ENCODE measurements at places on chromosomes 5 and 9.

DNA sequence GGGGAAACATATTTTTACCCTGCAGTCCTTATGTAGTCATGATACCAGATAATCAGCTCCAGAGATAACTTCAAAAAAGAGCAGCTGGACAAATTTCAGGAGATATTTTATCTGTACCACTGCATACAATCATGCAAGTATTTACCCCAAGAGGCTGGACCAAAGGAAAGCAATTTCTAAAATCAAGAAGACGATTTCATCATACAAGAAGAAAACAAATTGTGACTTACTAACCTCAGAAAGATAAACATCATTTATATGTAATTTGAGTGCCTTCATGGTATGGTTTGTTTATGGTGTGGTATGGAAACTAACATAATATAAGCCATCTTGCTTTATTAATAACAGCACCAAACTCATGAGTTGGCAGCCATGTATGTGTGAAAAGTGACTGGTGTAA, 603.6 kb downstream of the PSAT1 start:
- no peak for DNase-seq

DNA sequence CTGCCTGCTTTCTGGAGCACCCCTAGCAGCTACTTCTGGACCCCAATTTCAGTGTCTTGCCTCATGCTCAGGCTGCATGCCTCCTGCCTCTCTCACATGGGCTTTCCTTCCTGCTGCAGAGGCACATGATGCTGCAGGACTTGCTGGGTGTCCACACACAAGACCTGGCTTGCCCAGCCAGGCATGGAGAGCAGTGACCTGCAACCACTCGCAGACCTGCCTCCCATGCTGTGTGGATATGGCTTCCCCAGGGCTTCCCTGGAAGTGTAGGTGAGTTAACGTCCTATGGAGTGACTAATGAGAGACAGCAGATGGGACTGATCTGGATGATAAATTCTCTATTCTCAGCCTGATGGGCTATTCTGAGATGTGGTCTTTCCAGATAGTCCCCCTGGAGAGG, 53.2 kb upstream of the SMIM32 start:
- DNase-seq = no peak

DNA sequence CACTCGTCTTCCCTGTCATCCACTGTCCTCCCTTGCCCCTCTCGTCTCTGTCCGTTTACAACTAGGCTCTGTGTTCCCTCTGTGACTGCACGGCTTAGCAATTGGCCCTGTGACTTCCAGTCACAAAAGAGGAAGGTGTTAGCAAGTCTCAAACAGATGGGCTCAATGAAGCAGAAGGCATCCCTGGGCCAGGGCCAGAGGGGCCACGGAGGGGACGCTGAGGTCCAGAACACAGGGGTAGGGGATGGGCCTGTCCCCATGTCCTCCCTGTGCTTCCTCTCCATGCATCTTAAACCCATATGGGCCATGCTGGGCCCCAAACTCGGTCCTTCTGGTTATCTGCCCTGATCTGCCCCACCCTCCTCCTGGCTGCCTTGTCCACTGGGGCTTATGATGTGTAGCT, at the start of gene CD72:
TSS of gene CD72 (minus strand) at position 89 of the 403 bp plus-strand sequence. CDS start 110 bp downstream, outside the sequence.
- no peak for DNase-seq

DNA sequence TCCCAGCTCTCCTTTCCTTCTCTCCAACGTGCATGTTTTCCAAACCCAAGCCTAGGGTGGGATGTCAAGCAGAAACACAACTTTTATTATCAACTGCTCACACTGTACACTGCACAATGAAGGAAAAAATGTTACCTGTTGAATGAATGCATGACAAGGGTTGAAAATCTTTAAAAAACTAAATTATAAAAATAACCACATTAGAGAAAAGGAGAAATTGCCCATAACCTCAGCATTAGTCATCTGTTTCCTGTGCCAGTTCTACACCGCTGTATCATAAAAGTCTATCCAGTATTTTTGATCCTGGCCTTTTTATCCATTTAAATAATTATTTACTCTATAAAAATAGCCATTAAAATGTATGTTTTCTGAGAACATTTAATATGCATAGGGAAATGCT, 101.1 kb downstream of the APBA1 start:
- DNase-seq = no peak

GRCh38 chr9:133709691-133710571, 28.2 kb downstream of the SARDH start:
- no peak for DNase-seq

- DNase-seq = peak; percentile 26
Measured at GRCh38 chr5:111511831-111512374, 432 bp downstream of the STARD4 start.

DNA sequence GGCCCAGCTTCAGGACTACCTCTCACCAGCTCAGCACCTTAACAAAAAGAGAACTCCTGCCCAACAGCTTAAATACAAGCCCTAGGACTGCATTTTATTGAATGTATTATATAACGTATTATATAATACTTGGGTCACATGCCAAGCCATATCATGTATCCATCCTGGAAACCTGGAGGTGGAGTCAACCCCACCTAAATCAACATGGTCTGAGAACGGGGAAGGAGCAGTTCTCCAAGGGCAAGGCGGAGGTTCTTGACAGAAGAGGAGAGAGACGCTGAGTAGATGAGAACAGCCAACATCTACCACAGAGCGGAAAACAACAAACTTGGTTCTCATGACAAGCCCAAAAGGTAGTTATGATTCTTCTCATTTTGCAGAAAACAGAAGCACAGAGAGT, 163.4 kb downstream of the FGF18 start:
- DNase-seq = no peak

- DNase-seq = no peak
Measured at GRCh38 chr9:38361473-38361850, 31.0 kb upstream of the ALDH1B1 start.

DNA sequence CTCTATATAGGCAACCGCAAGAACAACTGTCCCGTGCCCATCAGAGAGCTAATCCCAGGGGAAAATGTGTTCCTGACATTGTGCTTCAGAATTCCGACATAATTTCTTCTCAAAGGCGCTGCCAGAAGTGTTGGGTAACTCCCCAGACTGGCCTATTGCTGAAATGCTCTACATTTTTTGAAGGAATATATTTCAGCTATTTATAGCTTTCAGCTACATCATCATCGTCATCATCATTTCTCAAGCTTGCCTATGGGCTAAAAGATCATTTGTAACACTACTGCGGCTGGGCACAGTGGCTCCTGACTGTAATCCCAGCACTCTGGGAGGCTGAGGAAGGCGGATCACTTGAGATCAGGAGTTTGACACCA, 49.7 kb downstream of the MYO10 start:
- peak; percentile 48 for DNase-seq

GRCh38 chr5:124277767-124278545, 468.5 kb downstream of the ZNF608 start:
- DNase-seq = no peak

GRCh38 chr5:170584450-170585058, 80.7 kb downstream of the KCNIP1 start:
- no peak for DNase-seq

GRCh38 chr9:98330831-98331230, 75.4 kb upstream of the TBC1D2 start:
- peak; percentile 9 for DNase-seq

GRCh38 chr9:93161786-93162562, 22.0 kb upstream of the WNK2 start:
- DNase-seq = no peak

- DNase-seq = no peak
Measured at GRCh38 chr5:87266914-87267573, 639 bp upstream of the RASA1 start.

DNA sequence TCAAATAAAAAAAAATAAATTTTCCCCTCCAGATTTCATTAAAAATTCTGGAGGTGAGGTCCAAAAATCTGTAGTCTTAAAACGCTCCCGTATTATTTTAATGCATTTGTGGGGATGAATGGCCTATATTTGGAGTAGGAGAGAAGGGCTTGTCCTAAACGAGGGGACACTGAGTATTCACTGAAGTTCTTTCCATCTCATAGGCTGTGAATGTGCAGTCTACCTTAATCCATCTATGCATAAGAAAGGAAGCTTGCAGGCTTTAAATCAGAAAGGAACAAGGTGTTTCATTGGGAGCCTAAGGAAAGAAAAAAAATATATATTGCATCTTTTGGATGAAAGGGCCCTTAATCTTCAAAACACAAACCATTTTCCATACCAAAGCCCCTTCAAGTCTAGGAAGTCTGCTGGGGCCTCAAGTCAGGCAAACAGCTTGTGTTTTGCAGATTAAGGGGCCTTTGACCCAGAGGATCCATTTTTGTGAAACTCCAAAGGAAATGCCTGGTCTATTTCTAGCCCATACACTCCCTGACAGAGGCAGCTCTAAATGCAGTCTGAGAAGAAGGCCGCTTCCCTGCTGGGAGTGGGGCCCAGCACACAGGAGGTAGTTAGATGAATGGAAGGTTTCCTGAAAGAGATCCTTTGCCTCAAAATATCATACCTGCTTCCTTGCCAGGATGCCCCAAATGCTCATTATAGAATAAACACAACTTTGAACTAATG, 35.6 kb downstream of the BRINP1 start:
- no peak for DNase-seq

- peak; percentile 87 for DNase-seq
Measured at GRCh38 chr5:38468202-38468673, 88.2 kb downstream of the LIFR start.

GRCh38 chr5:98307811-98308210, 465.7 kb upstream of the RGMB start:
- DNase-seq = no peak

- no peak for DNase-seq
Measured at GRCh38 chr5:1817261-1818043, 16.2 kb downstream of the NDUFS6 start.

GRCh38 chr5:35672995-35673394, 55.3 kb downstream of the SPEF2 start:
- DNase-seq = peak; percentile 2

DNA sequence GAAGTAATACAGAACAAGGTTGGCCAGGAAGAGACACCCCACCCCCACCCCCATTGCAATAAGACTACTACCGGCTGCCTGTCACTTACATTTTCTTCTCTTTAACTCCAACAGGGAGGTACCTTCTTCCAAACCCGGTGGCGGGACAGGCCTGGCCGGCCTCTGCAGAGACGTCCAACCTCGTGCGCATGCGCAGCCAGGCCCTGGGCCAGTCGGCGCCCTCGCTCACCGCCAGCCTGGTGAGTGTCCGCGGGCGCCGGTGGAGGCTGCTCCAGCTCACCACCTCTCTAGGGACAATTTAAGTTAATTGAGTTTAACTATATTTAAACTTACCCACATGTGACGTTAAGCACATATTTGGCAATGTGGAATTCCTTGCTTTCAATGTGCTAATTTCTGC, 192.4 kb downstream of the MAST4 start:
- DNase-seq = no peak

DNA sequence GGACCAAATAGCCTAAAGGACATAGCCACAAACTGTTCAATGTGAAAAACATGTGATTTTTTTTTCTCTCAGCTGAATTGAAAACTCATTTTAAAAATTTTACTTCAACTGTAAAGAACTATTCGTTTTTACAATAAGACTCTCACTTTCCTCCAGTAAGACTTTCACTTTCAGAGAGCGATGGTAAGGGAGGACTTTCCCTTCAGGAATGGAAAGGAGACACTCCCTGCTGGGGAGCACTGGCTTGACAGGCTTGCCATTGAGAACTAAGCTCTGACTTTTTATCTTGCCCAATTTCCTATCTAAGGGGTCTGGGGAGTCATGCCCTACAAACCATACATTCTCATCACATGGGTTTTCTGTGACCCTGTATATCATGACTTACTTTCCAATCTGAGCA, 186.7 kb downstream of the CFAP90 start:
- no peak for DNase-seq

DNA sequence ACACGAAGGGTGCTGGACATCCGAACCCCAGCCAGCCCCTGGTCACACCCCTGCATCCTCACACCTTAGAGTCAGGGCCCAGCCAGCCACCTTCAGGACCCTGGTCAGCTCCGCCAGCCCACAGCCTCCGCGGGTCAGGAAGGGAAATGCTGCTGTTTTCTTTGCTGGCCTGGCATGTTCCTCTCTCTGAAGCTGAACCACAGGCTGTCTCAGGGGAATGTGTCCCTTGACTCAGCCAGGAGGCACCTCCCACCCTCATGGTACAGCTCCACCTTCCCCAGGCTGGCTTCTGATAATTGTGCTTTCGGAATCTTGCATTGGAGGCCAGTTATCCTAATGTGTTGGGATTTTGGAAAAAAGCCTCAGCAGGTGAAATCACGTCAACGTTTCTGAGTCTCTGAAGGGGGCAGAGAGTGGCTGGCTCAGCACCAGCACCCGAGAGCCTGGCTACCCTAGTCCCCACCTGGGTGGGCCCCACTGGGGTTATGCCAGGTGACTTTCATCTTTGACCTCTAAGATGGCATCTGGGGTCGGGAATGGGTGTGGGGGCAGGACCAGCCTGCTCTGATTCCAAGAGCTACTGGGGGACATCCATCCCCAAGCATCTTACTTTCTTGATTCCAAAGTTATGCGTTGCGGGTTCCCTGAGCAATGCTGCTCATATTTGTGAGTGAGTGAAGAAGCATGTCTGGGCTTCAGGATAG, 9.8 kb upstream of the OLFM1 start:
- DNase-seq = peak; percentile 69

DNA sequence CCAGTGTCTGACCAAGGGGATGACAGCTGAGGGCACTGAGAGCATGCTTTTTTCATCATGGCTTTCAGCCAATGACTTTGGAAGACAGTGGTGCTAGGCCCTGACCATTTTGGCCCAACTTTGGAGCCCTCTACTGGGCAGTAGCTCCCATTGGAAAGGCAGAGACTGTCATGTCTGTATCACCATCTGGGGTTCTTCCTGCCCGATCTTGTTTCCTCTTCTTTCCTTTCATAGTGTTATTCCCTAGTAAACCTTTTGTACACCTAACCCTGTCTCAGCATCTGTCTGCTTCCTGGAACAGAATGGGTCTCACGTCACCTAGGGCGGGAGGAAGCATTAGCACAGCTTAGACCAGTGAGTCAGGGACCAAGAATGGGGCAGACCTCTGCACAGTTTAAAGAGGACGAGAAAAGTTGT, 97.4 kb upstream of the MAST4 start:
- peak; percentile 10 for DNase-seq

DNA sequence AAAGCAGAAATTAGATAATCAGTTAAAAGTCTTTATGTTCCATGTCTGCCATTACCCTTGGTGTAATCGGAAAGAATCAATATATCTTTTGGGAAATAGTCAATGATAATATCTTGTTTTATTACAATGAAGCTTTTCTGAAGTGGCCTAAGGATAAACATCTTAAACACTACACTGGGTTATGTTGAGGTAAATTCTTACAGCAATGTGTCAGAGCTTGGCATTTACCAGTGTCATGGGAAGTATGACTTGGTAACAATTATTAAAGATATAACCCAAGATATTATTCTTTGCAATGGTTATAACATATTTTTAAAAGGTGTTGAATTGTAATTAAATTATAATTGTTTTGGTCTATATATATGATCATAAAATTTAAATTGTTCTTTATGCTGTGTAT, 84.7 kb downstream of the CFAP95 start:
- DNase-seq = no peak

DNA sequence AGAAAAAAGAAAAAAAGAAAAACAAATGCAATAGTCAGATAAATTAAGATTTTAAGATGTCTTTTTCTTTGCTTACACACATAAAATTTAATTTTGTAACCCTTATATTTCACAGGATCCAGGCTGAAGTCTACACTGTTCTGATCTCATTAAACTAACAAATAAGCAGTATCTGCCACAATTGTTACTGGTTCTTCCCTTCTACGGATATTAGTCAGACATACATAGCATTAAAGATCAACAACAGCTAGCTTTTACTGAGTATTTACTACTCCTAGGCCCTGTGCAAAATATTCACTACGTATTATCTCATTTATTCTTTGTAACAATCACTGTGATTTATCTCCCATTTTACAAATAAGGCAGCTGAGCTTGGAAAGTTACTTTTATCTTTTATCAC, 34.9 kb downstream of the GNAQ start:
- no peak for DNase-seq
